ENCODE measurements at places on chromosomes 4 and X.

- no peak for DNase-seq
These were observed 21.8 kb downstream of the SPANXC start for GRCh38 chrX:141220342-141221008.

GRCh38 chr4:147530723-147531122 is 49.8 kb downstream of the EDNRA start:
- DNase-seq, result no peak

- no peak for DNase-seq
These were observed 779.0 kb upstream of the SLIT2 start for GRCh38 chr4:19472666-19473065.

GRCh38 chr4:1521821-1522361 is 115.6 kb upstream of the NKX1-1 start:
- DNase-seq, result no peak

DNA sequence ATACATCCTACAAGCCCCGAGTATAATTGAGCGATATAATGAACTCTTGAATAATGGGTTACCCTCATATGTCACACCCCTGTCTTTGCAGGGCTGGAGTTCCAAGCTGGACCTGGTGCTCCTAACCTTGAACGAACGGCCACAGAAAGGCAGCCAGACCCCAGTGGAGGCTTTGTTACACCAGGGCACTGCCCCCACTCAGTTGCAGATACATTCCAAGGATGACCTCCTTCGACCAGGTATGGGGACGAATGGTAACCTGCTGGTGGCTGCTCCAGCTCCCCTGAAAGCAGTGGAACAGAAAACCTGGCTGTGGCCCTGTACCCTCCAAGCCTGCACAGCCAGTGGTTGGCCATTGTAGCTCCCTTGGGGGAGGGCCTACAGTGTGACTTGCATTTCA is 56.6 kb upstream of the CCDC149 start:
- no peak for DNase-seq

- DNase-seq, result no peak
These were observed 114.5 kb downstream of the COL4A6 start for GRCh38 chrX:108323751-108324150.

- DNase-seq, result no peak
These were observed 36.7 kb upstream of the PAGE4 start for GRCh38 chrX:49792376-49792775.

- DNase-seq, result no peak
These were observed 25.8 kb upstream of the RNF150 start for GRCh38 chr4:141159027-141159426.

DNA sequence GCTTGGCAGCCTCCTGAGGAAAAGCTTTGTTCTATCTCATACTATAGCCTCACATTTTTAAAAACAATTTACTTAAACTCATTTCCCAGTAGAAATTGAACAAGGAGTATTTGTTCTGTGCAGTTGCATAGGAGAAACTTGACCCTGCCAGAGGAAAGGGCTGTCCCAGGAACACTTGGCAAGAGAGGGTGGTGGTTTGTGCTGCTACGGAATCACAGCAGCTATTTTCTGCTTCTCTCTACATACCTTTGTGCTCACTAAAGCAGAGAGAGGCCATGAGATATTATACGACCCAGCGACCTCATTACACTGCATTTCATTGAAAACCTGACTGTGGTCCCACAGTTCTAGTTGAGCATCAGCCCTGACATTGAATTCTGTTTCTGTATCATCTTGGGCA is 83.1 kb upstream of the LANCL3 start:
- no peak for DNase-seq

GRCh38 chrX:71919431-71919830 is 8.8 kb downstream of the NHSL2 start:
- no peak for DNase-seq

DNA sequence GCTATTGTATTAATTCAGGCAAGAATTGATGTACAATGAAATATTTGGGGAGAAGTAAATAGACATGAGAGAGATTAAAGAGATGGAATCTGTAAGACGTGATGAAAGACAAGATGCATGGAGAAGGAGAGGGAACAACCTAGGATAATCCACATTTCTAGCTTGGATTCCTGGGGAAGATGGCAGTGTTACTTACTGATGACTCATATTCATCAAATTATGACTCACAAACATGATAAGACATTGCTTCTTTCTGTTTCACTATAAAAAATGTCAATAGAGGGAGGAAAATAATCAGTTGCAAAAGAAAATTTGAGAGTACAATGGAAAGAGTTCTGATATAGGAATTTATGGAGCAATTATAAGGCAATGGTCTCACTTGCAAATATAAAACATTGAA is 104.1 kb upstream of the BMP3 start:
- no peak for DNase-seq

DNA sequence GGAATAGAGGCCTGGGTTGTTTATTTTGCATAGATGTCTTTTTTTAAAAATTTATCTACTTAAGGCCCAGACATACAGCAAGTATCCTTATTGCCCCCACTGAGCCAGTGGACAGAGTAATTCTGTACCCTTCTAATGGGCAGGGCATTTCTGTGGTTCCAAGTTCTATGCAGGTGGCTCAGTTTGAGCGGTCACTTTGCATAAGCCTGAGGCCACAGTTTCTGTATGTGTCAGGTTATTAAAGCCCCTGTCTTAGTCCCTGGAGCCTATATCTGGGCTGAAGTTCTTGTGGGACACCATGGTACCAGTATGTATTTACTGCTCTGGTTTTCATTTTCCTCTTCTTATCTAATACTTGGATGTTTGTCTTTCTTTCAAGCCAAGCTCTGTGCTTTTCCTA is 168.8 kb downstream of the MID1IP1 start:
- no peak for DNase-seq

- DNase-seq, result peak; percentile 77
These were observed 83.6 kb upstream of the TTC29 start for GRCh38 chr4:147029296-147029695.

DNA sequence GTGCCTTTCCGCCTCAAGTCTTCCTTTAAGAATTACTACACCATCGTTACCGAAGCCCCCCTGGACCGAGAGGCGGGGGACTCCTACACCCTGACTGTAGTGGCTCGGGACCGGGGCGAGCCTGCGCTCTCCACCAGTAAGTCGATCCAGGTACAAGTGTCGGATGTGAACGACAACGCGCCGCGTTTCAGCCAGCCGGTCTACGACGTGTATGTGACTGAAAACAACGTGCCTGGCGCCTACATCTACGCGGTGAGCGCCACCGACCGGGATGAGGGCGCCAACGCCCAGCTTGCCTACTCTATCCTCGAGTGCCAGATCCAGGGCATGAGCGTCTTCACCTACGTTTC is 2.2 kb downstream of the PCDH10 start:
- peak; percentile 52 for DNase-seq

GRCh38 chr4:110487873-110488272 is 11.9 kb downstream of the ENPEP start:
- no peak for DNase-seq

DNA sequence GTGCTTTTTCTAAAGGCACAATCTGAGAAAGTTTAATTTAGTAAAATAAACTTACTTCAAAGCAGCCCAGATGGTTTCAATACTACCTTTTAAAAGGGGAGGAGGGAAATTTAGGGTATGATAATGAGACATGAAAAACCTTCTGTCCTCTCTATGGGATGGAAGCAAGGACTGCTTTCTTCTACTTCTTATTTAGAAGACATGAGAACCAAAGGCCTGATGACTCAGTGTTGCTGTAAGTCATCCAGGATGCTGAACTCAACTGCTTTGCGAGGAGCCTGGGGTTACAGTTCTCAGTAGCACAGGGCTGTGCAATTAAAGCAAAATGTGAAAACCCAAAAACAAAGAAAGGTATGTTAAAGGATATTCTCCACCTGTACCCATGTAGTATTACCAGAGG is 140.8 kb upstream of the EDNRA start:
- DNase-seq, result no peak

DNA sequence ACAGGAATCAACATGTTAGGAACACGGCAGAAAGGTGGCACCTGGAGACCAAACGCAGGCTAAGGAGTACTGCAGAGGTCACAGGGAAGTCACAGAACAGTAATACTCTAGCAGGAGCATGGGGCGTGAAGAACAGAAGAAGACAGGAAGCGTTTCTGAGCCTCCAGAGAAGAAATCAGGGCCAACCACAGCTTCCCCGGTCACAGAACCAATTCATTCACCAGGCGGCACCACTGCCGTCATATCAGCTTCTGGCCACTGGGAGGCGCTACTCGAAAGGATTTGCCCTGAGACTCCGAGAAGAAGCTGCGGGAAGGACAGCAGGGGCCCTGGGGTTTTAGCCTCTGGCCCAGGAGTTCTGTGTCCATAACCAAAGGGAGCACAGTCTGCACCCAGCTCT is 78.0 kb upstream of the DRD5 start:
- DNase-seq, result peak; percentile 89

All from NCI-H2081 (cell line).